ENCODE measurements at places on chromosomes 1 and 21.

- DNase-seq: no peak
These were observed 89.9 kb downstream of the SGIP1 start for GRCh38 chr1:66623812-66624211.

- DNase-seq: no peak
These were observed 57.3 kb downstream of the PGBD5 start for GRCh38 chr1:230368871-230369270.

- no peak for DNase-seq
These were observed 151.9 kb upstream of the C1orf87 start for GRCh38 chr1:60225486-60225885.

- DNase-seq: no peak
These were observed 16.0 kb upstream of the SLC2A5 start for GRCh38 chr1:9085306-9085940.

DNA sequence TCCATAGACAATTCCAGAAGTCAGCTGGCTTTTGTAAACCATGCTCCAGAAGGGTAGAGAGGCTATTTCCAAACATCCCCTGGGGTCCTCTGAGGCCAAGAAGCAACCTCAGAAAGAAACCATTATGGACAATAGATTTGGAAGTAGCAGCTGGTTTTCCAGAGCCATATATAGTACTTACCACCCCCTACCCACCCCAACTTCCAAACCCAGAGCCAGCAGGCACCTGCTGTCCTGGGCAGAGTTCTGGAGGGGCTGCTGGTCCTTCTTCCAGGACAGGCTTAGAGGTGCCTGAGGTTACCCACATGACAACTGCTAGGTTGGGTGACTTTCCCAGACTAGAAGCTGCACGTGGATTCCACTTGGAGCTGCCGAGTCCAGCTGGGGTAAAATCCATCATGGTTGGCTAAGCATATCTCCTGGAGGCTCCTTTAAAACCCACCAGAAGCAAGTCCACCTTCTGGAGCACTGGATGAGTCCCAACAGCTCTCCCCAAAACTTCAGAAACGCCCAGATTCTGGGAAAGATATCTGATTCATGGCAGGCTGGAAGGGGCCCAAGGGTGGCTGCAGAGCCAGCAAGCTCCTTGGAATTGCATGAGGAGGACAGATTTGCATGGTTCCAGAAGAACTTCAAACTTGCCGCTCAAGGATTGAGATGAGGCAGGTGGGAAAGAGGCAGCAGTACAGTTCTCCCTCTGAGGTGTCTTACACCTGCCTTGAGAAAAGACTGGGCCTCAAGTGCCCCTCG, 5.8 kb downstream of the MYCL start:
- no peak for DNase-seq

DNA sequence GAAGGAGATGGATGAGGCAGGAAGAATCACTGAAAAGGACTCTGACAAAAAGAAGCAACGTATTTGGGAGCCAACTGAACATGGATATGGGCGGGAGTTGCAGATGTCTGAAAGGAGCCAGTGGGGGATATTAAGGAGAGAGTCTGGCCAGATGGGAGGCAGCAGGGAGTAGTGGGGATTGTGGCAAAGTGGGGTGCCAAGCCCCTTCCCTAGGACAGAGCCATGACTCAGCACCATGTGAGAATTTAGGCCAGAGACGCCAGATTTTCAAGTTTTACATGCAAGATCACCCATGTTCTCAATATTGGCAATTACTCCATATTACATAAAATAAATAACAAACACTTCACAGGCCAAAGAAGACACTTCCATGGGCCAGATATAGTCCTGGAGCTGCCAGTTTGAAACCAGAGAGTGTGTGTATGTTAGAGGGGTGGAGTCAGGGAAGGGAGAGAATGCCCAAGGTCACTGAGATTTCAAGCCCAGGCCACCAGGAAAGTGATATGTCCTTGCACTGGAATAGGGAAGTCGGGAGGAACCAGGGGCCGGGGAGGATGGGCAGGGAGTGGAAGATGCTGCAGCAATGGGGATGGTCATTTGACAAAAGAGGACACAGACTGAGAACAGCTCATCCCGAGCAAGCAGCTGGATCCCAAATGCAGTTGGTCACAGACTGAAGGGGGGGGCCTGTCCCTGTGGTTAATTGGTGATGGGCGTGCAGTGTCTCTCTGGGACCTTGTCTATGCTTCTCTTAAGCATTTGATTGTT, 23.5 kb downstream of the TMEM51 start:
- no peak for DNase-seq

- DNase-seq: no peak
These were observed 233.8 kb upstream of the JUN start for GRCh38 chr1:59017501-59018231.

DNA sequence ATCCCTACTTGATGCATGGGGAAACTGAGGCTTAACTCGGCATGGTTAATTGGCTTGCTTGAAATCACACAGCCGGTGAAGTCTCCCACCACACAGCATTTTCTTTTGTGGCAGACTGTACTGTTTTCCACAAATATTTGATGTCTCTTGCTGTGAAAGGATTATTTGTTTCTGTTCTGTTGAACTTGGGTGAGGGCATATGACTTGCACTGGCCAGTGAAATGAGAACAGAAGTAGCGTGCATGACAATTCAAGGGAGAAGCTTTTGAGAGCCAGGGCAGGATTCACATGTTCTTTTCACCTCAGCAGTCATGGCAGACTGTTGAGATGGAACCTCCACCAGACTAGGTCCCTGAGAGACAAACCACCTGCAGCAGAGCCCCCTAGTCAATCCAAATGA, 11.7 kb upstream of the AK2 start:
- DNase-seq: no peak

DNA sequence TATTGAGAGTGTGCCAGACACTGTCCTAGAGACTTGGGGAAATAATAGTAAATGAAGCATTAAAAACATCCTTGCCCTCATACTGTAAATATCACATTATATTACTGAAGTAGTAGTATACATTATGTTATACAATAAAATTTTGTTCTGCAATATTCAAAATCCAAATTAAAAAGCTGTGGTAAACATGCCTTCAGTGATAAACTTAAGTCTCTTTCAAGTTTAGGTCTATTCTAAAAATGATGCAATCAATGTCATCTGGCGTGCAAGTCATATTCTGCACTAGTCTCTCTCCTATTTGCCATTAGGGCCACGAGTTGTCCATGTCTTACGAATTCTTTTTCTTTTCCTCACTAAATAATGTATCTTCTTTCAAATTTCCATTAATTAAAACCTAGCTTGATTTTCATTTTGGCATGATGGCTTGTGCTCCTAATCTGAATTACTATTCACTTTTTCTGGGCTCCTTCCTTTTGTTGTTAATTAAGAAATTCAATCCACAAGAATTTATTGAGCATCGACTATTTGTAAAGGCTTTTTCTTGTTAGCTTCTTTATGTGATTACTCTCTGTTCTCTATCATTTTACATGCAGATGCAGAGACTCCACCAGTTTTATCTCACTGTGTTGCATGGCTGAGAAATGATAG, 130.7 kb downstream of the COQ8A start:
- no peak for DNase-seq

GRCh38 chr1:53495633-53496345, 36.6 kb downstream of the DMRTB1 start:
- no peak for DNase-seq

DNA sequence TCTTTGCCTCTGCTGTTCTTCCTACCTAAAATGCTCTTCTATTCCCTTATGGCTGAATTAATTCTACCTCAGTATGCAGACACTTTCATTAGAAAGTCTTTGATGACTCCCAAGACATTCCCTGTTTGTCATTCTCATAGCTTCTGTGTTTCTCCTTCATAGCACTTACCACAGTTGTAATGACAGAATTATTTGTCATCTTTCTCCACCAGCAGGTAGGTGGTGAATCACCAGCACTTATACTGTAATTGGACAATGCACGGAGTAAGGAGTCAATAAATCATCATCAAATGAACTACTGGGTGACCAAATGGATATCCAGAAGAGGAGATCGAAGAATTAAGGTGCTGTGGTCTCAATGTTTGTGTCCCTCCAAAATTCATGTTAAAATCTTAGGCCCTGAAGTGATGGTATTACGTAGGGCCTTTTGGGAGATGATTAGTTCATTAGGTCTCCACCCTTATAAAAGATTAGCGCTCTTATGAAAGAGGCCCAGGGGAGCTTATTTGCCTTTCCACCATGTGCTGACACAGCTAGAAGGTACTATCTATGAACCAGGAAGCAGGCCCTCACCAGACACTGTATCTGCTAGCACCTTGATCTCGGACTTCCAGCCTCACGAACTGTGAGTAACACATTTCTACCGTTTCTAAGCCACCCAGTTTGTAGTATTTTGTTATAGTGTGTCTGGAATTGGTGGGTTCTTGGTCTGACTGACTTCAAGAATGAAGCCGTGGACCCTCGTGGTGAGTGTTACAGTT, 2.4 kb upstream of the CCT8 start:
- no peak for DNase-seq

- DNase-seq: no peak
These were observed 618 bp upstream of the FOXD3 start for GRCh38 chr1:63321785-63322113.

GRCh38 chr1:108831225-108831624, 25.7 kb downstream of the AKNAD1 start:
- DNase-seq: no peak

DNA sequence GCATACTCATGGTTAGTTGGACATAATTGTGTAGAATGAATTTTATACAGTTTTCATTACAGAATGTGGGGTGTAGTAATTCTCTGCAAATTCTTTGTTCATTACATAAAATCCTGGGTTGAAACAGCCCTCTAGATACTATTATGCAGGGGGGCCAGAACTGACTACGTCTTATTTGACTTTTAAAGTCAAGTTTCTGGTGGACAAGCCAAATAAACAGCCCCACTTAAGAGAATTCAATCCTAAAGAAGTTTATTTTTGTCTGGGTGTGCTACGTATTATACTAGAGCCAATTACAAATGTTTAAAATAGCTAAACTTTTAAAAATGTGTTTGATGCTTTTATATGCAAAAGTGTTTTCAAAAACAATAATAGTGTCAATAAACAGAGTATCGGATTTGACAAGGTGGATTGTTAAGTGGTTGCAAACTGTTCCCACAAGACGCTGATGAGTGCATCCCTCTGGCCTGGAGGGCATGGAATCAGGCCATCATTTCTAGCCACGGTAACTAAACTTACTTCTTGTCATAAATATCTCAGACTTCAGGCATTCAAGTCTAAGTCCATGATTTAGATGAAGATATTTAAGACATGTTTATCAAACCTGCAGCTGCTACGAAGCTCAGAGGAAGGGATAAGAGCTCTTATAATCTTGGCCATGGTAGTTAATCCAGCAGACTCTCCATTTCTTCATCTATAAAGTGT, 646.3 kb downstream of the KIF26B start:
- DNase-seq: no peak

- DNase-seq: no peak
These were observed 642 bp upstream of the SLC16A1 start for GRCh38 chr1:112956544-112957132.

GRCh38 chr1:205045146-205045545, 2.1 kb downstream of the CNTN2 start:
- DNase-seq: no peak

GRCh38 chr1:65958561-65959350, 166.1 kb downstream of the PDE4B start:
- peak; percentile 8 for DNase-seq

- DNase-seq: no peak
These were observed 6.8 kb upstream of the TRABD2B start for GRCh38 chr1:48003741-48004531.

GRCh38 chr1:161733526-161733925, 12.2 kb downstream of the FCRLB start:
- DNase-seq: no peak

DNA sequence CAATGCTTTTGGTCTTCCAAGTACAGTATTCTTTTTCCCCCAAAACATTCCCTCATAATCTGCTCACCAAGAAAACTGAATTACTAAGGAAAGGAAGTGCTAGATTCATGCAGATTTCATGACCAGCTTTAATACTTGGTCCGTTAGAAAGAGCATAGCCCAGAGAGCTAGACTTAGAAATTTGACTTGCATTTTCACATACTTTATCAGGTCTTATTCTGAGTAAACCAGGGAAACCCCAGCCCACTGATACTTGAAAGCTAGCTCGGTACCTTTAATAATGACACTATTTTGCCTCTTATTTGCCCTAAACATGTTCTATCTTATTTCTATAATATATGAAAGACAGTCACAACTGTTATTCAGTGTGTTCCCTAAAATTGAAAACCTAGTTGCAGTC, 204.5 kb downstream of the TTLL7 start:
- DNase-seq: peak; percentile 3

- DNase-seq: no peak
These were observed 116.2 kb downstream of the CENPF start for GRCh38 chr1:214719207-214719606.

DNA sequence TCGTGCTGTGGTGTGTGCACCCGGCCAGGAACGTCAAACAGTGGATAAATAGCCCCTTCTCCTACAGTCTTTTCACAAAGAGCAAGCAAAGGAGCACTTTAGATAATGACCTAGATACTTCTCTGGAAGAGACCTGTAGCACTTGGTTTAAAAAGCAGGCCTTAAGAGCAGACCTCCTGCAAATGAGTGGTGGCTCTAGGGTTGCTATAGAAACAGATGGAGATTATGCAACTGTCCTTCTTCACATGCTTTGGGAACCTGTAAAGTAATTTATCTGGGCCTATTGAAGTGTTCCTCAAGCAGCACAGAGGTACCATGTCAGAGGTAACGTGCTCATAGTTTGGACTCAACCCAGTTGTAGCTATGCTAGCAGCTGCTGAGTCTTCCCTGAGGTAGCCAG, 208.2 kb upstream of the KIAA0040 start:
- DNase-seq: no peak

DNA sequence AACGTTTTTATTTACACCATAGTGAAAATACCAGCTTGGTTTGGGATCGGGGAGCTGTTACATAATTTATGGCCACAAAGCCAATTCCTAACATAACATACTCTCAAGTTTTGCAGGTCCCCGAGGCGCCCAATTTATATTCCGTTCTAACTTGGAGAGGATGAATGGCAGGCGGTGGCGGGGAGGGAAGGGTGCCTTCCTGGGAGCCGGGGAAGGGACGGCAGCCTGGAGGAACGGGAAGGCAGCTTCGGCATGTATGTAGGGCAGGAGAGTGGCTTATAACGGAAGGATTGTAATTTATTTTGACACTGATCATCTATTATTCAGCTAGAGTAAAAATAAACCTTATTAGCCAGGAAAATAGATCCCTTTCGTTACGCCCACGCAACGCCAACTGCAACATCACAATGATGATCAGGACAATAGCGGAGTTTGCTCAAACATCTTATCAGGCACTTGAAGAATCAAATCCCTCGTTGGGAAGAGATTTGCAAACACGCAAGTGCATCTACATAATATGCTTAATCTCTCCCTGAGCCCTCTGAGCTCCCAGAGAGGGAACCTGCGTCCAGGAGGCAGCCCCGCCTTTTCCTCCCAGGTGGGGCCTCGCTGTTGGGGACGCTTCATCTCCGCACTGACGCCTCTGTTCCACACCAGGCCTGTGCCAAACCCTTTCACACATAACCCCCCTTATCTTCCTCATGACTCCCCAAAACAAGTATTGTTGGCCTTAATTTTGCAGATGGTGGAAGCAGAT, 93.7 kb upstream of the C1orf174 start:
- DNase-seq: no peak

Measured in GM12864 (cell line).